ENCODE measurements at places on chromosomes 3 and 15.

DNA sequence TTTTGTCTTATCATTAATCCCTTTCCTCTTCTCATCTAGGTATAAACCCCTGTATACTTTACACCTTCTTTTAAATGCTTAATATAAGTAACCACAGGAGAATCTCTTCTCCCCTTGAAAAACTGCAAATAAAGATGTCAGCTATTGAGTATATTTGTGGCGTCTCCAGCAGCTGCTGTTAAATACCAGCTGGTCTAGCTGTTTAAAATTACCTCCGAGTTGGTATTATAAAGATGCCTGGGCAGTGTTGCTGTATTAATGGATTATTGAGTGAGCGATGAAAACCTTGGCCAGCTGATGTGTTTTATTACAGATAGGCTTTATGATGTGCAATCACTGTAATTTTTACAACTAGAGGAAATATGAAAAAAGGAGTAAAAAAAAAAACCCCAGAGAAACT is 388.1 kb downstream of the TBC1D5 start:
- no peak for DNase-seq

GRCh38 chr3:4219227-4219568 is 84.0 kb upstream of the SETMAR start:
- DNase-seq = no peak

GRCh38 chr3:1446531-1446930 is 353.7 kb downstream of the CNTN6 start:
- no peak for DNase-seq

- DNase-seq = no peak
These were observed 192.5 kb upstream of the TPRG1 start for GRCh38 chr3:188979248-188979647.

DNA sequence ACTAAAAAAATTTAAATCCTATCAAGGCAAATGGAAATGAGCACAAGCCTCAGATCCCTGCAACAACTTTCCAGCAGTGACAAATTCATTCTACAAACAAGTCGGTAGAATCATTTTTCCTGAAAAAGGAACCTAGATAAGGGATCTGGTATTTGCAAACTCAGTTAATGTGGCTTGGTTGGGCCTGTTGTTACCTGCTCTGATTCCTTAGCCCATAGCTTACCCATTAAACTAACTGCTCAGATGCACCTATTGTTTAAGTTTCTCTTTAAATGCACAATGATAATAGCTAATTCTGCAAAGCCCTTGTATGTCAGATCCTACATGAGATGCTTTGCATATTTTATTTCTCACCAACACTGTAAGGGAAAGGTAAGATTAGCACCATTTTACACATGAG is 377.4 kb upstream of the RGMA start:
- no peak for DNase-seq

- DNase-seq = no peak
These were observed 389.5 kb downstream of the LRTM1 start for GRCh38 chr3:54538346-54538745.

- DNase-seq = no peak
These were observed 11.9 kb downstream of the RAP2B start for GRCh38 chr3:153173758-153174516.

DNA sequence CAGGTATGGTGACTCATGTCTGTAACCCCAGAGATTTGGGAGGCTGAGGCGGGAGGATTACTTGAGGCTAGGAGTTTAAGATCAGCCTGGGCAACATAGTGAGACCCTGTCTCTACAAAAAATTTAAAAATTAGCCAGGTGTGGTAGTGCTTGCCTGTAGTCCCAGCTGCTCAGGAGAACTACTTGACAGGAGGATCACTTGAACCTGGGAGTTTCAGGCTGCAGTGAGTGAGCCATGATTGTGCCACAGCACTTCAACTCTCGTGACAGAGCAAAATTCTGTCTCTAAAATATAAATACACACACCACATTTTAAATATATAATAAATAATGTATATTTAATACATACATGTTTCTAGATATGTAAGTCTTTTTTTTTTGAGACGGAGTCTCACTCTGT is 53.5 kb upstream of the TEX264 start:
- no peak for DNase-seq

- DNase-seq = no peak
These were observed 82.6 kb downstream of the PCCB start for GRCh38 chr3:136332776-136333175.

- peak; percentile 28 for DNase-seq
These were observed 45.9 kb downstream of the TMEM45A start for GRCh38 chr3:100538339-100538706.

- no peak for DNase-seq
These were observed 65.7 kb upstream of the MRPL3 start for GRCh38 chr3:131568460-131568859.

DNA sequence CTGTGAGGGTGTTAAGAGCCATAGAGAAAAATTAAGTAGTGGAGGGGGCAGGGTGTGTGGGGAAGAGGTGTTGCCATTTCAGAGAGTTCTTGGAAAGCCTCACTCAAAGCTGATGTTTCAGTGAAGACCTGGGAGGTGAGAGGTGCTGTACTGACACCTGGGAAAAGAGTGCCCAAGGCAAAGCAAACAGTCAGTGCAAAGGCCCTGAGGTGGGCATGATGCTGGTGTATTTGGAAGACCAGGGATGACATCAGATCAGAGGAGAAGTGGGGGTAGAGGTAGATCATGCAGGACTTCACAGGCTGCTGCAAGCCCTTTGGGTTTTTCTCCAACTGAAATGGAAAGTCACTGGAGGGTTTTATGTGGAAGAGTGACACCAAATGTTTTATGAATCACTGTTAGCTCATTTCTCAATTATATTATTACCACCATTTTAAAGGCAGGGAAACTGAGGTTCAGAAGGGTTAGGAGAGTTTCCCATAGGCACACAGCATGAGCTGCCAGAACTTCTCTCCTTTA is 42.8 kb upstream of the SMAD3 start:
- peak; percentile 77 for DNase-seq

- peak; percentile 95 for DNase-seq
These were observed 73.6 kb upstream of the ACAD9 start for GRCh38 chr3:128805772-128806171.

GRCh38 chr3:155647206-155647605 is 97.7 kb downstream of the PLCH1 start:
- no peak for DNase-seq

- peak; percentile 79 for DNase-seq
These were observed 1.8 kb downstream of the ITIH1 start for GRCh38 chr3:52779011-52779836.

GRCh38 chr15:26438316-26438715 is 334.6 kb downstream of the GABRB3 start:
- DNase-seq = no peak

DNA sequence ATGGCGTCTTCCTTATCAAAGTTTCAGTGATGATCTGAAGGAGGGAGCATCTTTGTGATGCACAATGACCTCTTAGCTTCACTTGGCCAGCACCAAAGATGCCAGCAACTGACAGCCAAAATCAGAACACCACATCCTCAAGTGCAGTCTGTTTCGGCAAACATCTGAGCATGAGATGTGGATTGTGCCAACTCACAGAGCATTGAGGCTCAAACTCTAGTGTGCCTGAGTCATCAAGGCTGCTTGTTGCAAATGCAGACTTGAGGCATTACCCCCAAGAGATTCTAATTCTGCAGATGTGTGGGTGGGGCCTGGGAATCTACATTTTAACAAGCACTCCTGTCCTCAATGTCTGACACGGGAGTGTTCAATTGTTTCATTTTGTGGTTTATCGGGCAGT is 35.8 kb downstream of the ABHD5 start:
- DNase-seq = no peak

DNA sequence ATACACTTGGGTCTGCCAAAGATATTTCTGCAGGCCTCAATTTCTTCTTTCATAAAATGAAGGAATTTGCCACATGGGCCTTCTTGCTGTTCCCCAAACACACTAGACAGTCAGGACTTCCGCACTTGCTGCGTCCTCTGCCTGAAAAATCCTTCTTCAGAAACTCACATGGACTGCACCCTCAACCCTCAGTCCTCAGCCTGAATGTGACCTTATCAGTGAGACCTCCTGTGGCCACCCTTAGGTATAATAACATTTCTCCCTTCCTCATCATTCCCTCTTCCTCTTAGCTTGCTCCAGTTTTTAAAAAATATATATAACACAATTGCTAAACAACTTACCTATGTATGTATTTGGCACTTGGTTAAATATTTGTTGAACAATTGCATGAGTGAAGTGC is 257.5 kb downstream of the MFSD1 start:
- no peak for DNase-seq

DNA sequence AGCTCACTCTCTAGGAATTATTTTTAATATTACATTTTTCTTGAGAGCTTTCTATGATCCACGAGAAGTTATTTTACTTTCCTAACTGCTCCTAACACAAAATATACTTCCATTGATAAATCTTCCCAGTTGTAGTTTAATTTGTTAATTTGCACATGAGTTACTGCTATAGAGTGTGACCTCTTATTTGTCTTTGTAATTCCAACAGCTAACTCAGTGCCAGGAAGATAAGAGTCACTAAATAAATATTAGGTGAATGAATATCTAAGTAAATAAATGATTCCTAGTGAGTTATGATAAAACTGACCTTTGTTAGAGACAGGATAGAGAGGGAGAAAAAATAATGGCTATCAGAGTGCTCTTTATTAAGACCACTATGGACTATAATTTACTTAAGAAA is 319.9 kb downstream of the NAALADL2 start:
- DNase-seq = no peak

- no peak for DNase-seq
These were observed 59.4 kb downstream of the MAGEF1 start for GRCh38 chr3:184652465-184652864.

- no peak for DNase-seq
These were observed 35.5 kb downstream of the C3orf80 start for GRCh38 chr3:160260587-160261270.

DNA sequence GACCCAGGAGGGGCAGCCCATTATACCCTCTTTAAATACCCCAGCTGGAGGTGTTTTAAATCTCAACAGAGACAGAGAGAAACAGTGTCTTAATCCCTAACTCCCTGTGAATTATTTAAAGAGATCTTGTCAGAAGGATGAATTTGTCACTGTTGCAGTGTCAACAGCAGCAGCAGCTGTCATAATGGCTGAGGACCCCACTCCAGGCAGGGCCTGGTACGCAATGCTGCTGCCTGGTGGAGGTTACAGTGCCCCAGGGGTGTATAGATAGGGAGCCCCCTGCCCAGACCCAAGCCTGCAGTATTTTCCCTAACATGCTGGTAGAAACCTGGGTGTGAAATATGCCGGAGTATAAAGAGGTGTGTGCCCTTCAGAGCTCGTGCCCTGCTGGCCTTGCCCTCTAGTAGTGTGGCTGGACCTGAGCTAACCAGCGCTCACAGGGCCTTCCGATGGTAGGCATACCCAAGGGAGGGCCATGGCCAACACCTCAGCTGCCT is 143.0 kb downstream of the EPHB1 start:
- DNase-seq = no peak

DNA sequence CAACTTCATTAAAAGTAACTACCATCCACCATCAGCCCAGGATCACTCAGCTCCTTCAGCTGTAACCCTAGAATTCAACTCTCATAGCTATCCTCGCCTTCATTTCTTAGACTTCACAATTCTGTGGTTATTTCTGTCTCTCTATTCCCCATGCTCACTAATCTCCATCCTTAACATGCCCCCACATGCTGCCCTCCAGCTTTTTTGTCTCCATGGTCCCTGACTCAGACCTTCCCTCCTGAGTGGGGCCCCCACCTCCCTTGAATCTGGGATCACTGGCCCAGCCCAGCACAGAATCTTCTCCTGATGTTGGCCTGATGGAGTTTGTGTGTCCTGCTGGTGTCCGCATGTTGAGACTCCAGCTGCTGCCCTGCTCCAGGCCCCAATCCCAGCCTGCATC is 41.7 kb downstream of the CHST14 start:
- no peak for DNase-seq

GRCh38 chr3:186369217-186369616 is 7.2 kb upstream of the DGKG start:
- DNase-seq = no peak

GRCh38 chr15:93051236-93052089 is 37.5 kb downstream of the RGMA start:
- no peak for DNase-seq

- no peak for DNase-seq
These were observed 68.9 kb downstream of the DNASE1L3 start for GRCh38 chr3:58141766-58142345.

DNA sequence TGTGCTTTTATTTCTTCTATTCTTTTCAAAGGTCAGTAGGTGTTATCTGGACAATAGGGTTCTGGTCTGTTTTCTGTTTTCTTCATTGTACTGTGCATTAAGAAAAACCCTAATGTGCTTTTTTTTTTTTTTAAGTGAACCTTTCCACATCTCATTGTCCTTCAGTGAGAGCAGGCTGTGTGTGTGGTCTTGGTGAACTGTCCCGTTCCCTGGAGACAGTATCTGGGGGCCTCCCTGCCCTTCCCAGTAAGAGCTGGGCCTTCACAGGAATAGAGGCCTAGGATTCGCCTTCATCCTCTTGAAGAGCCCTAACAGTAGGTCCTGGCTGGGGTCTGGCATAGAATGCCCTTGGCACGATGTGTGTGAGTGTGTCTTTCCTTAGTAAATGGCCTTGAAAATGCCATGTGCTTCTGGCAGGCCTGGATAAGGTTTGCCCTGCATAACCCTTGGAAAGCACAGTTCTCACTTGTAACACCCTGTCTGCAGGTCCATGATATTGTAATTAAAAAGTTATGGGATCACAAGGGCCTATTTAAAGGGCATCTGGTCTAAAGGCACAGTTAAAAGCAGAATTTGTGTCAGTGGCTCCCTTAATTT is 81.2 kb downstream of the IGF1R start:
- no peak for DNase-seq

- DNase-seq = peak; percentile 41
These were observed 433.3 kb downstream of the RAP2B start for GRCh38 chr3:153595186-153595815.

DNA sequence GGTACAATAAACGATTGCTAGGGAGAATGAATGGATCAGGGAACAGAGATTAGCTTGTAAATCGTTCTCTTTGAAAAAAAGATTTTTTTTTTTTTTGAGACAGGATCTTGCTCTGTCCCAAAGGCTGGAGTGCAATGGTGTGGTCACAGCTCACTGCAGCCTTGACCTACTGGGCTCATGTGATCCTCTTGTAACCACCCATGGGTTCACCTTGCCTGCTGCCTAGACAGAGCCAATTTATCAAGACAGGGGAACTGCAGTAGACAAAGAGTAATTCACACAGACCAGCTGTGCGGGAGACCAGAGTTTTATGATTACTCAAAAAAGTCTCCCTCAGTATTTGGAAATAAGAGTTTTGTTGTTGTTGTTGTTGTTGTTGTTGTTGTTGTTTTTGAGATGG is 39.6 kb downstream of the METTL6 start:
- DNase-seq = no peak

GRCh38 chr3:146425341-146425740 is 44.0 kb downstream of the PLSCR2 start:
- no peak for DNase-seq

DNA sequence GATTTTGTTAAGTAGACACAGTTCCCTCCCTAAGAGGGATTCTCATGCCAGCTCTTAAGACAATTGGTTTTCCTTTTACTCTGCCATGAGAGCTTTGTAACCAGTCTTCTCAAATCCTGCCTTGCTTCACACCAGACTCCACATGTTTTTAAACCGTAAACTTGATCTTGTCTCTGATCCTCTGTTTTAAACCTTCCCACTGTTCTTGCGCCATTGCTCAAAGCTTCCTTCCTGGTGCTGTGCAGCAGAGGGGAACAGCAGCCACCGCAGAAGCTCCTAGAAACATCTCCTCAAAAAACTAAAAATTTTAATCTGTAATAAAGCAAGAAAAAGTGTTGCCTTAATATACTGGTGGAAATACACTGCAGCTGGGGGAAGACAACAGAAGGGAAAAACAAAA is 154.5 kb upstream of the SATB1 start:
- DNase-seq = peak; percentile 5
